ENCODE measurements at places on chromosomes 5 and 9.

- DNase-seq, result no peak
Observed at GRCh38 chr9:82584349-82584863, 478.5 kb downstream of the RASEF start.

DNA sequence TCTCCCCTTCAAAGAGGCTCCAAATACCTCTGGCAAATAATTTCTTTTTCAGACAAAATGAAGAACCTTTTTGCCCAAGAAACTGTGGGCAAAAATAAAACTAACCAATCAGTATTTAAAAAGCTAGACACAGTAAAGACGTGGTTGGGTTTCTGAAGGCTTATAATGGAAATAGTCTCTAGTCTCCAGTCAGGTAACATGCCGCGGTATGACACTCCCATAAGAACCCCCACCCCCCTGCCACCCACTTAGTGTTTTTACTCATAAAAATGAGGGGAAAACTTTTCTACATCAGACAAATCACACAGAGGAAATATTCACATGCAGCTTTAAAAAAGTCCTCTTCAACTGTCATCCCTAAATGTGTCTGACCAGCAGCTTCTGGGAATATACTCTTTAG, 105.3 kb downstream of the THBS4 start:
- no peak for DNase-seq

DNA sequence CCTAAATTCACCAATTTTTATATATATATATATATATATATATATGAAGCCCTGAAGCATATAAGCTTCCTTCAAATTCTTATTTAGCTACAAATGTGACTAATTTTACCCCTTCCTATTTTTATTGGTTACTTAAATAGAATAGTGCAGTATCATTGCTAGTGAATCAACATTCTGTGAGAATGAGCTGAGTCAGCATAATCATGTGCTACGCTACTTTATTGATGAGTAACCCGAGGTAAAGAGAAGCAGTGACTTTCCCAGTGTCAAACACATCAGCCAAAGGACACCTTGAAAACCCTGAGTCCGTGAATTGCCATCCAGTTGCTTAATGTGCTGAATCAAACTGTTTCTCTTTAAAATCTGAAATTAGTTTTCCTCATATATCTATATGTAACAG, 546.2 kb downstream of the DMRTA1 start:
- no peak for DNase-seq

DNA sequence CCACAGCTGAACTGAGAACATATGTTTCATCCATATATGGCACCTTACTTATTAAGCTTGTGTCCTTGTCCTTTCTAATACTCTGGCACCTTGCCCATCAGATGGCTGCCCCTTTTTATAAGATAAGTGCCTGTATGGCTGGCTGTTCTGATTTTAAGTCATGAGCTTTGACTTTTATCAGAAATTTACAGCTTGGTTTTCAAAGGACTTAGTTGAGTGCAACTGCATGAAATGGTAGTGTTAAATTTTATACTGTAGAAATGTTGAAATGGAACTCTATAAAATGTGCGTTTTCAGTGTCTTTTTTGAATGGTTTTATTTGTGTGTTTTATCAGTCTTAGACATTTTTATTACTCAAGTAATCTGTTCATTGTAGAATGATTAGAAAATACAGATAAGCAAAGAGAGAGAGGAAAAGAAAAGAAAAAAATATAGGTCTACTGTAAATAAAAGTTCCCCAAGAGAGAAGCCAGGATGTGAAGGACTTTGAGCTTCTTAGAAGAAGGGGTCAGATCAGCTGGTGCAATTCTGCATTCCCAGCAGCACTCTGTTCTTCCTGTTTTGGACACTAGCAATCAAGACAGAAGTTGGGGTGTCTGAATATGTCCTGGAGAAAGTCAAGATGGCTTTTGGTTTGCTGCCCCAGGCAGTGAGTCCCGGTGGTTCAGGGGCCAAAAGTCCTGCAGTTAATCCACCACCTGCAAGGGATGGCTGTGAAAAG, 38.9 kb downstream of the ARHGAP26 start:
- peak; percentile 9 for DNase-seq

DNA sequence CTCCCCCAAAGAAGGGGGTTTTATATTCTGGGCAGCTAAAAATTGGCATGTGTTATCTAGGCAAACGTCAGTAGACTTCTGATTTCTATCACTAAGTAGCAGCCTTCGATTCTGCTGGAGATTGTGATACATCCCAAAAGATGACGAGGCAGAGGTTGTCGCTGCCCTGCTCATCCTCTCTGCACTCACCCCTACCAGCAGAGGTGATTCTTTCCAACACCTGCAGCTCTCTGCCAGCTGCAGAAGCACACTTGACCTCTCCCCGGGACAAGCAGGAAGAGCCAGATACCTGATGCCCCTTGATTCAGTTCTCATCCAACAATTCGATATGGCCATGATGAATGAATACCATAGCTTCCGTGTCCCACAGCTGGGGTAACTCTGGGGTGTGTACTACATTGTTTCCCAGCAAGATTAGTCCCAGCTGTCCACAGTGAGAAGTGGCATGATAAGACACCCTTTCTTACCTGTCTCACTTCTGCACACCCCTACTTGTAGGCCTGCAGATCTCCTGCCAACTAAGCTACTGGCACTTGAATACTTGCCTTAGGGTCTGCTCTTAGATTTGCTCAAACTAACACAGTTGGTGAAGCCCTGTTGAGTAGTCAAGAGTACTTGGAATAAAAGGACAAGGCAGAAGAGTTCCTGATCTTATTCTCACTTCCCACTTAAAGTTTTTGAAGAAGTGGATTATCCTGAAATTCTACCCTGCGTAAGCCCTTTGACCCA, 37.6 kb upstream of the SMAD5 start:
- no peak for DNase-seq

DNA sequence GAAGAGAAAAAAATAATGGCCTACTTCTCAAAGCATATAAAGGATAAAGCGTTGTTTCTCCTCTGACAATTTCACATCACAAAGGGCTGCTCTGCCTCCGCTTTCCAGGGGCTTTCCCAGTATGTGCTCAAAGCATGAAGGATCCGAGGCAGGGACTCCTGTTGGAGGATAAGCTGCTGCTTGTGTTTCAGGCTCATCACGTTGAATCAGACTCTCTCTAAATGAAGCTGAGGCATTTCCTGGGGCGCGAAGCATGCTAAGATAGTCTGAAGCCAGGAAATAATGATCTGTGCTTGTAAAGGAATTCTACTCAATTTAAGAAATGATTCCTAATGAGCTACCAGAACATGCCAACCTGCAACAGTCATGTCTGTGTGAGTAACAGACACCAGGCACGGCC, 97.5 kb downstream of the MARCHF11 start:
- no peak for DNase-seq

DNA sequence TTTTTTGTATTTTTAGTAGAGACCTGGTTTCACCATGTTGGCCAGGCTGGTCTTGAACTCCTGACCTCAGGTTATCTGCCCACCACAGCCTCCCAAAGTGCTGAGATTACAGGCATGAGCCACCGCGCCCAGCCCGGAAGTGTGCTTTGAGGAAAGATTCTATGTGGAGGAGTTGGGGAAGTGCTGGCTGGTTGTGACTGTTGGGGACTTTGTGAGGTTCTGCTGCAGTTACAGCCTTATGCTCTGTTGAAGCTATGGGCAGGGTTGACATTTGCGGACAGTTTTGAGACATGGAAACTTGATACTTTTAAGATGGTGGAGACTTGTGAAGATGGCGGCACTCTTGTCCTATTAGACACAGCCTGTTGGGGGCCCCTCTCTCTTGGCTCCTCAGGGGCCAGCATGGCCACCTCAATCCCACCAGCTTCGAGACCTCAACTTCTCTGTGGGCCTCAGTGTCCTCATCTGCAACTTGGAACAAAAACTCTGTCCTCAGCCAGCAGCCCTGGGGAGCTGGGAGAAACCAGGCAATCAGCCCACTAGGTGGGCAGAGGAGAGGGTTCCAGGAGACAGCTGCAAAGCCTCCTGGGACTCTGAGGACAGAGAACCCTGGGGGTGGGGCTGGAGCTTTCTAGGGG, 24.9 kb downstream of the C9orf50 start:
- DNase-seq, result peak; percentile 63

DNA sequence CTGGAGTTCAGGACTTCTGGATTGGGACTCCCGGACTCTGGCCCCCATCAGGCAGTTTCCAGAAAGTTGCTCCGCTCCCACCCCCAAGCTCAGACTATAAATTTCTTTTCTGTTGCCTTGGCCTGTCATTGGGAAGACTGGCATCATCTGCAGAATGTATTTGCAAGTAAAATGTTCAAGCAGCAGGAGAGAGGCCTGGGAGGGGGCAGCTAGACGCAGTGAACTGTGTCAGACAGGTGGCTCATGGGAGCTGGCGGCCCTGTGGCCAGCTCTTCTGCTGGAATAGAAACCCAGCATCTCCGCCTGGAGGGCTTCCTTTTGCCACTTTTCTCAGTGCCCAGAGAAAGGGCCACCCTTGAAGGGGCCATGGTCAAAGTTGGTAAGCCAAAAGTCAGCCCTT, 16.0 kb downstream of the INSYN2B start:
- DNase-seq, result no peak

DNA sequence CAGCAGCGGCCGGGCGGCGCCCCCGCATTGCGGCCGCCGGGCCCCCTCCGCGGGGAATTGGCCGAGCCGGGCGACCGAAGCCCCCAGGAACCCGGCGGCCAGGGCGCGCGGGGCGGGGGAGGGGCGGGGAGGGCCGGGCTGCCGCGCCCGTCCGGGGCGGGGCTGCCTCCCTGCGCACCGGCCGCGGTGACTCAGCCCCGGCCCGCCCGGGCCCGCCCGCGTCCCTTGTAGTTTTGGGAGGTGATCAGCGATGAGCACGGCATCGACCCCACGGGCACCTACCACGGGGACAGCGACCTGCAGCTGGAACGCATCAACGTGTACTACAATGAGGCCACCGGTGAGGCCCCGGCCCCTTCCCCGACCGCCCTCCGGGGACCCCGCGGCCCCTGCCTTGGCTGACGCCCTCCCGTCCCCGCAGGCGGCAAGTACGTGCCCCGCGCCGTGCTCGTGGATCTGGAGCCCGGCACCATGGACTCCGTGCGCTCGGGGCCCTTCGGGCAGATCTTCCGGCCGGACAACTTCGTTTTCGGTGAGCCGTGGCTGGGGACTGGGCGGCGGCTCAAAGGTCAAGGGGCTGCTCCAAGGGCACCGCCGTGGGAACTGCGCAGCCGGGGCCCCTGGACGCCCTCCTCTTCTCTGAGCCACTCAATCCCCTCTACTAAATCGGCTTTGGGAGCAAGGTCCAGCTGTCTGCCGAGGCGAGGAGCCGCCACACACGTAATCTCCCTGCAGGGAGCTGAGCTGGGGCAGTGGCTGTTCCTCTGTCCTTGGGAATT, 592 bp downstream of the TUBB4B start:
- peak; percentile 80 for DNase-seq

- DNase-seq, result no peak
Observed at GRCh38 chr9:127838375-127839078, 15.9 kb downstream of the ENG start.

DNA sequence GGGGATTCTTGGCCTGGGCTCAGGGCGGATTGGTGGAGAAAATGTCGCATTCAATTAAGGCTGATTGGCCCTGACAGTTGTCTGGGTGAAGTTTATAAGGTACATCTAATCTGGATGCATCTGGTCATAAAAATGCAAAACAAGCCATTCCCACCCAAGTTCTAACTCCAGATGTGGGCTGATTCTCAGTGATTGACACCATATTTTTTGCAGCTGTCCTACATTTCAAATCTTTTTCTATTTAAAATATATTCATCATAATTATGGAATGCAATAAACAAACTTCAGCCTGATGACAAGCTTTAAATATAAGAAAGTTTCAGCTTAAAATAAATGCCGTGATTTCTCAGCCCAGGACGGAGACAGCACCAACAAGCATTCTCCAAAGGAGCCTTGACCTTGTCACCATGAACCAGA, 146.4 kb upstream of the SMIM23 start:
- DNase-seq, result no peak

DNA sequence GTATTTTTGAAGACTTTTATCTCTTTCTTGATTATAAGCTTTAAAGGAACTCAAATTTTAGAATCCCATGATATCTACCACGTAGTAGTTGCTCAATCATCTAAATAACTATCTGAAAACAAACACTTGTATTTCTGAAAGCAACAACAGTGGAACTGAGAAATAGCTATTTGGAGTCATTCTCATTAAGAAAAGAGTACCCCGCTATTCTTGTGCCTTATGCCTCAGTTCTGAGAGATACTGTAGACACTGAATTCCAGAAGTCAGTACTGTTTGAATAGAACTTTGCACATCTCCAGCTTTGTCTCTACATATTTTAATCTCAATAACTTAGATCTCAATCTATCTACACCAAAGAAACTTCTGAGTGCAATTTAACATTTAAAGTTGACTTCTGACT, 11.4 kb downstream of the CHD1 start:
- DNase-seq, result no peak

DNA sequence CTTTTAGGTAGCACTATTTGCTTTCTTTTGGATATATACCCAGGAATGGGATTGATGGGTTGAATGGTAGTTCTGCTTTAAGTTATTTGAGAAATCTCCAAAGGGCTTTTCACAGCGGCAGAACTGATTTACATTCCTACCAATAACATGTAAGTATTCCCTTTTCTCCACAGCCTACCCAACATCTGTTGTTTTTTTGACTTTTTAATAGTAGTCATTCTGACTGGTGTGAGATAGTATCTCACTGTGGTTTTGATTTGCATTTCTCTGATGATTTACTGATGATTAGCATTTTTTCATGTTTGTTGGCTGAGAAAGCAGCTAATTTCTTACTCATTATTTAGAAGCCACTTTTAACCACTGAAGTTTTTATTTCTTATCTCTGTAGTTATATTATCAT, 221.1 kb upstream of the ACTBL2 start:
- DNase-seq, result no peak

DNA sequence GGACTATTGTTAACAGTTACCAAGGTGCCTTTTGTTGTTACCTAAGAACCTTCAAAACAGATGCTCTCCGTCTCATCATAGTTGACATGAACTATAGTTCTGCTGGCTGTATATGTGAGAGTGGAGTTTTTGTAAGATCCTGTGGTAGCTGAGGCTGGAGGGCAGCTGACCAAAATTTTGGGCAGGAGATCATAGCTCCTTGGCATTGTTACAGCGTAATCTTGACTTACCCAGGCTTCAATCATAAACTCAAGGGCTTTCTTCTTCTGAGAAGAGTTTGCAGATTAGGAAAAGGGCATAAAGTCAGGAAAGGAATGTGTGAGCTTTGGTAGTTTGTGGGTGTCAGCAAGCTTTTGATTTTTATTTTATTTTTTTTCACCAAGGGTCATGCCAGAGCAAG, 34.5 kb downstream of the RCL1 start:
- no peak for DNase-seq

DNA sequence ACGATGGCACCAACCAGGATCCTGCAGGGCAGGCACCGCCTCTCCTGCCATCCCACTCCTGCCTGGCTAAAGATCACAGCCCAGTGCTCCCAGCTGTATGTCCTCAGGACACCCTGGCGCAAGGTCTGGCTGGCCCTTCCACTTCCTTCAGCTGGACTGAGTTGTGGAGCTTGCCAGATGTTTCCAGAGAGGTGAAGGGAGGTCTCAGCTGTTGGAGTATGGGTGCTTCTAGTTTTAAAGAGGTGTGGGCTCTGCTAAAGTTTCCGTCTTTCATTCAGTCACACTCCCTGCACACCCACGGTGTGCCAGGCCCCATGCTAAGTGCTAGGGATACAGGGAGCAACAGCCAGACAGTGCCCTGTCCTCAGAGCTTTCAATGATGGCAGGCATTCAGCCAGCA, 34.1 kb downstream of the C5orf15 start:
- no peak for DNase-seq

All from bone marrow (tissue), 2 donors.